CD4-positive, alpha-beta T cell treated with Interleukin-6 at 100 ng/mL for 8 hours (primary cell): ENCODE measurements at places on chromosomes 4 and X.

GRCh38 chr4:86640469-86640868, 46.4 kb downstream of the PTPN13 start:
- DNase-seq = no peak

- DNase-seq = no peak
Observed at GRCh38 chrX:40248822-40249221, 151.1 kb upstream of the BCOR start.

GRCh38 chr4:36242629-36243354, 1.5 kb downstream of the ARAP2 start:
- DNase-seq = no peak

DNA sequence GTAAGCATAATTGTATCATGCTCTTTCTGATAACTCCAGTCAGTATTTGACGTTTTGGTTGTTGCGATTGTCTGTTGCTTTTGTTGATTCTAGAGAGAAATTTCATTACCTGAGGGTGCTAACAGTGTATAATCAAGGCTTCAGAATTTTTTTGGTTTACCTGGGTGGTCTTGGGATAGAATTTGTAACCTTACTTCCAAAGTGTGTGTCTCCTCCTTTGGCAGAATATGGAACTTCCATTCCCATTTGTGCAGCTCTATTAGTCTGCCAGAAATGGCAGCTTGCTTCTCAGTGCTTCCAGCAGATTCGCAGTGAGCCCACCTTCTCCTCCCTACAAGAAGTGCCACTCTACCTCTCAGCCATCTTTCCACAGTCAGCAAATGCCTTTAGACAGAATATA, 5.3 kb downstream of the COPS4 start:
- no peak for DNase-seq

DNA sequence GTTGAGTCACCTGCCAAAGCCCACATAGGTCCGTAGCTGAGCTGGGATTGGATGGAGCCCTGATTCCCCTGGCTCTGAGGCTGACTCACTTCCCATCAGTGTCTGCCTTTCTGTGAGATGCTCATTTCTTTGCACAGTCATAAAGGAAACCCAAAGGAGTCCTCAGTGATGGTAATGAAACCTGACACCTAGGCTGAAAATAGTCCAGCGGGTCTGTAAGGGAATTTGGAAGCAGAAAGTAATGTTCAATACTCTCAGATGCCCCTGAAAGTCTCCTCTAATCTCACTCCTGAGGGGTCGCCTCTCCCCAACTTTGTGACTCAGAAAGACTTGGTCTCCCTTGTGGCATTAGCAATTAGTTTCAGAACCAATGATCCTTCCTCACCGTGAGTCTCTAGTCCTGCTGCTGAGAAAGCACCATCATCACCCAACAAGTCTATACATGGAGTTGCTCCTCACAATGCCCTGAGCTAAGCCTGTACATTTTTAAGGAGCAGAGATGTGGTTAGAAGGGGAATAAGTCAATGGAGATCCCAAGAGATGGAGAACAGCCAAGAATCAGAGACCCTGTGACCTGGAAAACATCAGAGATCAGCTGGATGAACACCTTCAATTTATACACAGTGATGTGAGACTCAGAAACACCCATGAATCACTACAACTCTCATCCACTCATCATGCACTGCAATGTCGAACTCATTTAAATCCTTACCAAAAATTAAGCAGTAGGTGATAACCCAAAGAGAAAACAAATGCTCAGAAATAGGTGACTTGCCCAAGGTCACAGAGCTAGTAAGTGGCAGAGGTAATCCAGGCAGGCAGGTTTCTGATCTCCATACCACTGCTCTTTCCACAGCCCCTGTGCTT, 219.0 kb upstream of the CPEB2 start:
- DNase-seq = no peak

DNA sequence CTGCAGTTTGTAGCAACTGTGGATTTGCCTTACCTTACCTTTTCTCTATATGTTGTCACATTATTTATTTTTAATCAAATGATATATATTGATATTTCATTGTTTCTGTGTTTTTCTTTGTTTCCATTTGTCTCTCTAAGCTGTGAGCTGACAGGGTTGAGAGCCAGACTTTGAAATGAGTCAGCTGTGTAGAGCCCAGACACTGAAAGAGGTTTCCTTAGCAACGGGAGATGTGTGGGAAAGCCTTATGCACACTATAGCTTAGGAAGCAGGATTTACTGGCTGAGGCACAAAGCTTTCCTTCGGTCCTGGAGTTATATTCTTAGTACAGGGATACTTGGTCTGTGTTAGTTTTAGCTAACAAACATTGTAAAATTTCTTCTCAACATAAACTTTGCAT, 192.2 kb downstream of the FGF13 start:
- DNase-seq = no peak

GRCh38 chr4:74968456-74969164, 35.7 kb downstream of the PARM1 start:
- DNase-seq = no peak

- DNase-seq = no peak
Observed at GRCh38 chrX:41293269-41293668, 40.7 kb upstream of the DDX3X start.

- peak; percentile 58 for DNase-seq
Observed at GRCh38 chrX:132480581-132481203, 8.1 kb downstream of the MBNL3 start.

DNA sequence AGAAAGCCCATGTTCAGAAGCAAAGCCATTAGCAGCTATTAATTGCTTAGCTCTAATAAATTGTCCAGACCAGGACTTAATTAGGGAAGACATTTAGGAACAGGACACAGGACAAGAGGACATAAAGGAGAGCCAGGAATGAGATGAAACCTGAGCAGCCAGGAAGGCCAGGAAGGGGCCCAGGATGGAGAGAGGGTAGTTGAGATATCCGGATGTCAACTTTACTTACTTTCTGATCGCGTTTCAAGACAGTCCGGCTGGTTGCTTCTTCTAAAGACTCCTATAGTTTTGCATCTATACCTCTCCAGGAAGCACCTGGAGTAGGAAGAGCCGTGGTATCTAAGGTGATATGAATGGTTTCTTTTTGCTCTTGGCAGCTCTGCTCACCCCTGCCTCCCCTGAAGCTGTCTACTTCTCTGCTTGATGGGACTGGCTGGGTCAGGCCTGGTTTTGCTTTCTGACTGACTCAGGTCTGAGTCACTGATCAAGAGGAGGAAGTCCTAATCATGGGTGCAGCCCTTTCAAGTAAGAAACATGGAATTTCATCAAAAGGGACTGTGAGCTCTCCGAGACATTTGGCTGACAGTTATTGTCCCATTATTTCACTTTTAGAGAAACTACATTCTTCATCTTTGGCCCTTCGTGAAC, 733.3 kb downstream of the RPA4 start:
- DNase-seq = no peak

- no peak for DNase-seq
Observed at GRCh38 chr4:134132086-134132783, 69.4 kb downstream of the PABPC4L start.

DNA sequence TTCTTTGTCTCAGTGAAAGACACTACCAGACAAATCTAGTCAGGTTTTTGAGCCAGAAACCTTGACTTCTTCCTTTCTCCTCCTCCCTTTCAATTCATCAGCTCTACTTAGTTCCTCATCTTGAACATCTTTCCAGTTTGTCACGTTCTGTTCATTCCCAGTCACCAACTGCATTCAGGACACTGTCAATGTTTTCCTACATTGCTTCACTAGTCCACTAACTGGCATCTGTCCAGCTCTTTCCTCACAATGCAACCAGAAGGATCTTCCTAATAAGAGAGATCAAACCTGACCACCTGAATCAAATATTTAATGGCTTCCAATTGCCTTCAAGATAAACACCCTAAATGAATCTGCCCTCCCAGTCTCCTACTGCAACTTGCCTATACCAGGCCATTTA, 52.5 kb downstream of the SYNPO2 start:
- no peak for DNase-seq

DNA sequence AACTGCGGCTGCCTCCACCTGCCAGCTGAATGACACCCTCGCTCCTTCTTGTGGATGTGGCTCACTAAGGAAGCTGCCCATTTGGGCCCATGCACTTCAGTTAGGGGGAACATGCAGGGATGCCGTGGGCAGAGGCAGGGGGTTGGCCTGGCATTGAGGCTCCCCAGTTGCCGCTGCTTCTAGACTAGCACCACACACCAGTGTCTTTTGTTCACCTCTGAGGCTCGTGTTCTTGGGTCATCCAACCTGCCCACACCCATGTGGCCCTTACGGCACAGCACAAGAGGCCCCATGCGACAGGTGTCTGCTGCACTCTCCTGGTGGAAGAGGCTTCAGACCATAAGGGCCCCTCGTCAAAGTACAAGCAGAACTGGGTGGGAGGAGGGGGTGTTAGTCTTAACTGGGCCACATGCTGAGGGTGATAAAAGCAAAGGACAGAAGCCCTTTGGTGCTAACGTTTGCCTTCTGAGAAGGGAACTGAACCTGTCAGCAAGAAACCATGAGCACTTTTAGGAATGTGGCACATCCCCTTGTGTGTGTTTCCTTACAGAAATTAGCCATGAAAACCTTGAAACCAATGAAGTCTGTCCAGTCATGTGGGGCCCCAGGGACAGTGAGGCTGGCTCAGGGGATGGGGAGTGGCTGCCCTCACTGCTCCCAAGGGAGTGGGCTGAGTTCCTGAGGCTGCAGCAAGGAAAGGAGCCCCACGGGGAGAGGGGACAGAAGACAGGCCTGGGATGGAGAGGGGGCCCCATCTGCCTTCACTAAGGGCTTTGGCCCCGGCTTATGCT, 39.2 kb downstream of the MAP7D3 start:
- DNase-seq = no peak

- DNase-seq = no peak
Observed at GRCh38 chr4:67909905-67910584, 26.2 kb upstream of the TMPRSS11D start.

DNA sequence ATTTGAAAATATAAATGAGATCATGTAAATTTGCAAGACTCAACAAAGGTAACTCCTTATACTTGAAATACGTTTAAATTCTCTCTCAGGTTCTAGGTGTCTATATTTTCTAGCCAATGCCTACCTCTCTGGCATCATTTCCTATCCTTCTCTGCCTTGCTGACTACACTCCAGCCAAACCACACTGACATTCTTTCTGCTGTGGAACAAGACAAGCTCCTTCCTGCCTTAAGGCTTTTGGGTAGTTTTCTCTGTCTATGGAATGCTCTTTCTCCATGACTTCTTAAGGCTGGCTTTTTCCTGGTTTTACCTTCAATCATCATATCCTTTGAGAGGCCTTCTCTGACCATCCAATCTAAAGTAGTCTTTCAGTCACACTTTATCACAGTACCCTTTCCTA, 201.0 kb downstream of the SPRY1 start:
- no peak for DNase-seq

DNA sequence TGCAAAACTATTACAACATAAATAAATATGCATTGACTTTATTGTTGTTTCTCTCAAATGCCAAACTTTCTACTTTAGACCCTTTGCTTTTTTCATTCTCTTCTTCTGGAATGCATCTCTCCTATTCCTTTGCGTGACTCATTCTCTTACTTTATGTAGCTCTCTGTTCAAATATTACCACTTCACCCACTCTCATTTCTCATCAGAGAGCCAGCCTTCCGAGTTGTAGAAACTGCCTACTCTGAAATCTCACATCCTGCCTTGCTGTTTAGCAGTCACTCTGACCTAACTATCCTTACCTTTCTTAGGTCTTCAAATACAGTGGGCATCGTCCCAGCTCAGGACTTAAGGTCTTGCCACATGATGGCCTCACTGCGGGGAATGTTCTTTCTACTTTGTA, 143.5 kb downstream of the GALNTL6 start:
- DNase-seq = no peak

DNA sequence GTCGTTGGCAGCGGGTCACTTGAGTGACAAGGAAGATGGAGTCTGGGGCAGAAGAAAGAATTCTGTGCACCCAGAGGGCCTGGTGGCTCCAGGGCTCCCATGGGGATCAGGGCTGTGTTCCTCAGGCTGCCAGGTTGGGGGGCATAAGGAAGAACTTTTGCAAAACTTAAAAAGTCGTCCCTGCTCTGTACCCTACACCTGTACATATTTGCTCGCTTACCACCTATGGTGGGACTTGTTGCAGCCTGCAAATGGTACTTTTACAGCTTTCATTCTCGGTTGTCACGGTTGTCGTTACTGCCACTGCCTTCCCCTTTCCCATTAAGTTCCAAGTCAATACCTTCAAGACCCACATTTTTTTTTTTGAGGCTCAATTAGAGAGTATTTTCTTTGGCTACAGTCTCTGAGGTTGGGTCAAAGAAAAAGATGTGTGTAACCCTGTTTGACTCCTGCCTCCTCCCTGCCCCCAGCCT, 9.1 kb downstream of the ARX start:
- no peak for DNase-seq

GRCh38 chr4:6925357-6925836, 15.8 kb downstream of the TBC1D14 start:
- no peak for DNase-seq
